Fibroblast of skin of left quadriceps (primary cell): ENCODE measurements at places on chromosomes 11 and 22.

GRCh38 chr22:32336121-32336603 lies 21.5 kb upstream of the RFPL3 start:
- no peak for DNase-seq

- DNase-seq: no peak
Measured at GRCh38 chr11:121544956-121545355, 92.2 kb upstream of the SORL1-AS1 start.

GRCh38 chr22:44309137-44309536 lies 3.6 kb downstream of the SHISAL1 start:
- DNase-seq: peak; percentile 89

GRCh38 chr11:112248201-112248600 lies 12.5 kb downstream of the PLET1 start:
- no peak for DNase-seq

DNA sequence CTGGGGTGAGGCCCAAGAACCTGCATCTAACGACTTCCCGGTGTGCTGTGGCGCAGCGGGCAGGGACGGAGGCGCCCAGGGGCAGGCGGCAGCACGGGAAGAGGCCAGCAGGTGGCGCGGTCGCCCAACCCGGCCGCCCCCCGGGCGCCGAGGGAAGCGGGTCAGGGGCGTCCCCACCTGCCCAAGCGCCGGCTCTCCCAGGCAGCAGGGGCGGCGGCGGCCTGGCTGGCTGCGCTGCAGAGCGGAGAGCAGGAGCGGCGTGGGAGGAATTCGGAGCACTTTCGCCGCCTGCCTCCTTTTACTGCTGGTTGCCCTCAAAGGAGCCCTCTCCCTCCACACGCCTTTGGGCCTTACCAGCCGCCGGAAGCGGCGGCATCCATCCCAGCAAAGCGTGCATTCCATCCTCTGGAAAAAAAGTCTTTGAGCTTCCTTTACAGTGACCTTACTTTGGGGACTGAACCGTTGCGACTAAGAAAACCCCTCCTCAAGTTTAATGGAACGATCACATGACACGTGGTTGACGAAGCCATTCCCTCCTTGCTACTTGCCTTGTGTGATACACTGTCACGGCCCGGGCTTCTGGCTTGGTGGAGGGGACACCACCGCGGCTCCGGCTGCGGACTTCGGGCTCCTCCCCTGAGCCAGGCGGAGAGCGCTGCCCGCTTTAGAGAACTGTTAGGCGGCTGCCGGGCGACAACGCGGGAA lies 106.8 kb upstream of the CLMP start:
- no peak for DNase-seq

DNA sequence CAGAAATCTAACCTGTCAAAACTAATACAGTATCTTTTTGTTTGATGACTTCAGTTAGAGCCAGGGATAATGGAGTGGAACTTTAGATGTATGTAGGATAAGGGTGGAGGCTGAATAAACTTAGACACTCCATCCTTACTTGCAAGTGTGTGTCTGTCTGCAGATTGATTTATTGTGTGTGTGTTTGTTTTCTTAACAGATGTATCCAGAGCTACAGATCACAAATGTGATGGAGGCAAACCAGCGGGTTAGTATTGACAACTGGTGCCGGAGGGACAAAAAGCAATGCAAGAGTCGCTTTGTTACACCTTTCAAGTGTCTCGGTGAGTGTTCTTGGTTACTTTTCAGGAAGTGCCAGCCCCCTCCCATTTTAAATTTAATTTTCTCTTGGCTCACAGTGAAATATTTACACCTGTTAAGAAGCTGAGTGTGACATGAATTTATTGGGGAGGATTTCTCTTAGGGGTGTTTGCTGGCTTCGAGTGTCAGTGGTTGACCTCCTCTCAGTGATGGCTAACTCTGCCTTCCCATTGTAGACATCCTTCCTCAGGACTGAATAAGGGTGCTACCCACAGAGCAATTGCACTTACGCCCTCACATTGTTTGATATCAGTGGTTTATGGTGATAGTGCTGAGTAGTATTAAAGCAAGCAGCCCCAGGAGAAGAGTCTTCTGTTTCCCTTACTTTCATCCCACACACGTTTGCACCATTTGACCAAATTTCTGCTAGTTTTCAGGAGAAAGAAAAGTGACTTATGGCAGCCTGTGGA lies 40.8 kb downstream of the APLP2 start:
- DNase-seq: no peak

- DNase-seq: no peak
Measured at GRCh38 chr11:1889224-1889930, 2.3 kb downstream of the PRR33 start.

GRCh38 chr11:71995726-71996291 lies 2.9 kb upstream of the IL18BP start:
- DNase-seq: no peak

DNA sequence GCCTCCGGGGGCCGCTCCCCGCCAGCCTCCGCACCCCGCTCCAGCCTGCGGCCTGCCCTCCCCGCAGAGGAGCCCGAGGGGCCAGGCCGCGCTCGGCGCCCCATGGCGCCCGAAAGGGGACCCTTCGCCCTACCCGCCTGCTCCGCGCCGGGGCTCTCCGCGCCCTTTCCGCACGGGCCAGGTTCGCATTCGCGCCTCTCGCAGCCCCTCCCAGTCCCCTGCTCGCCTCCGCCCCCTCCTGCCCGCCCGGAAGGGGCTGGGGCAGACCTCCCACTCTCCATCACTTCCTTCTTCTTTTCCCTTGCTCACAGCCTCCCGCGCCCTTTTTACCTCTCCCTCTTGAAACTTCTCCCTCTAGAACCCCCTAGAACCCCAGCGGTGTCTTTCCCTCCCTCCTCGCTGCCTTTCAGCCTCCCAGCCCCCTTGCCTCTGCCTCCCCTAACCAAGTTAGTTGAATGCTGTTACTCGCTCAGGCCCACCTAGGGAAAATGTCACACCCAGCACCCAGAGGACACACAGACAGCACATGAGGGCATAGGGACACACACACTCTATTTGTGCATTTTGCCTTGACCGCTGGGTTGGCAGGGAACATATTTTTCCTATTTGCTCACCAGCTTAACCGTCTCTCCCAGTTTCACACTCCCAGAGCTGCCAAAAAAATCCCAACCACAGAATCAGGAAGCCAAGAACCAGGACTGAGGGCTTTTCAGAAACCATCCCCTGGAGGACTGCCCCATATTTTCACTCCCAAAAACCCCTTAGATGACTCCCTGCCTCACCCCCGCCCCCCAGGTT lies at the start of gene SLC43A3:
Gene SLC43A3 (minus strand): TSS at position 193 of the 798 bp plus-strand sequence. CDS start 949 bp downstream, outside the sequence.
- DNase-seq: peak; percentile 84

DNA sequence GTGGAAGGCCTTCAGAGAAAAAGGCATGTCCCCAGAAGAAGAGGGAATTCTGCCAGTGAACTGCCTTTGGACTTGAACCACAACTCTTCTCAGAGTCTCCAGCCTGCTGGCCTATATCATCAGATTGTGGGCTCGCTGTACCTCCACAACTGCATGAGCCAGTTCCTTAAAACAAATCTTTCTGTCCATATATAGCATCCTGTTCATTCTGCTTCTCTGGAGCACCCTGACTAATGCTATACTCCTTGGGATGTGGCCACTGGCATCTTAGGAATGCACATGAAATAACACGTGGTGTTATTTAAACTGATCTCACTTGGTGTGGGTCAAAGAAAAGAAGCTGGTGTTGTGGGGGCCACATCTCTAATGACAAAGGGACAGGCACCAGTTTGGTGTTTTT lies 58.3 kb upstream of the VSTM5 start:
- DNase-seq: peak; percentile 88

DNA sequence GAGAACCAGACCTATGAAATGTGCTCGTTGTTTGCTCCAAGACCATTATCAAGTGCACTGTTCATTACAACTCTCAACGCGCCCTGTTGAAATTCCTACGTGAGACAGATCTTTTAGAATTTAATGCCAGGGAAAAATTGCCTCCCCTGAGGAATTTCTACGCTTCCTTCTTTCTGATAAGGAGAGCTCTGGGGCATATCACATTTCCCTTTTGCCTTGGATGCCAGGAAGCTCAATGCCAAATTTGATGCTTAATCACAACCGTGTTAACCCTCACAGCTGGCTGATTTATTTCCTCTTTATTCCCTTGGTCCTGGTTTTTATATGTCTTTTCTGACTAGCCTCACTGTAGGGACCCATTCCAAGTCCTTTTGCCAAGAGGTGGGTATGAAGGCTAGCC lies 109.4 kb downstream of the MICAL2 start:
- DNase-seq: no peak

GRCh38 chr11:118659314-118659952 lies 20.0 kb downstream of the TREH start:
- peak; percentile 39 for DNase-seq

DNA sequence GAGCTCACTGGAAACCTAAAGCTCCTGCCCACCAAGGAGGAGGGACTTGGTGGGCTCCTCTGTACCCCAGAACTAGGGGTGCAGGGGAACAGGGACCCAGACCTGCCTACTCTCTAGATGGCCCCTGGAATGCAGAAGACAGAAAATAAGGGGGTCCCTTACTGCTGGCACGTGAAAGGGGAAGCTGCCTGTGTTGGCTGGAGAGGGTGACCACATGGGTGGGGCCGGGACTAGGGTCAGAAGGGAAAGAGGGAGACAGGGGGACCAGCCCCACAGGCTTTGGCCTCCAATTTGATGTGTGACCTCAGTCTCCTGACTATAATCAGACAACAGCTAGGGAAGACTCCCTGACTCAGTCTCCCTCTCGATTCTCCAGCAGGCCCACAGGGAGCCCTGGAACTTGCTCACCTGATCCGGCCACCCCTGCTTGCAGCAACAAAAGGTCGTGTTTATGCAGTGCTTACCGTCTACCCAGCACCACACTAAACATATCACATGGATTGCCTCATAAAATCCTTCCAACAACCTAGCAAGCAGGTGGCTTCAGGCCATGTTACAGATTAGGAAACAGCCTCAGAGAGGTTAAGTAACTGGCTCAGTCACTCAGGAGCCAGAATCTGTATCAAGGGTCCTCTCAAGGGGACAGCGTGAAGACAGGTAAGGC lies 10.2 kb downstream of the ARAP1 start:
- no peak for DNase-seq

DNA sequence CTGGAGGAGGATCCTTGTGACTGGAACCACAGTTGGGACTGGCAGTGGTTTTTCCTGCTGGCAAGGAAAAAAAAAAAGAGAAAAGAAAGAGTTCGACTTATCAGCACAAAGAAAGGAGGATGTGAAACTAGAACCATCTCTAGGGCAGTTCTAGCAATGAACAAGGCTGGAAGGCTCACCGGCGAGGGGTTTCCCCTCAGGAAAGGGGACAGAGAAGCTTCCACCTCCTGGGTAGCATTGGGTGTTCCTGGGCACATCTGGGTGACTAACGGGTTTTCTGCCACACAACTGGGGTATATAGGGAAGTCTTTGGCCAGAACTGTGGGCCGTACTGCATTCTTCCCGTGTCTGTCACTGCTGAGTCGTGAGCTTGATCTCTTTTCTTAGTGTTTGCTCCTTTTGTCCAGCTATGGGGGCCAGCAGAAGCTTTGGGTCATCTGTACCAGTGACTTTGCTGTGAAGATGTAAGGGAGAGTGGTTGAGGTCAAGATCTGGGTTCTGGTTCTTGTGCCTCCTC lies 109.4 kb upstream of the OR4B1 start:
- no peak for DNase-seq

DNA sequence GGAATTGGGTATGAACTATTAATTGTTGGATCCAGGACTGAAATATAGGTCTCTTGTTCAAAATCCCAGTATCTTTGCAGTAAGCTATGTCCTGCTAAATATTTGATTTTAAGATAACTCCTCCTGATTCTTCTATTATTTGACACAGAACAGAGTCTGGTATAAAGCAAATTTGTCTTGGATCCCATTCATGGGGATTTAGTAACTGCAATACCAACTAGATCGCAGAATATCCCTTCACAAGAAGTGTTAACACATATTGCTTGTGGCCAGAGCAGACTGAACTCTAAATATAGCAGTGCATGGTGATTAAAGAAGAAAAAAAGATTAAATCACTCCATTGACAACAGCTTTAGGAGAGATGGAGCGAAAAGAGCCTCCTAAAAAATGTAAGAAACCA lies 68.2 kb upstream of the ARHGAP42 start:
- DNase-seq: no peak

DNA sequence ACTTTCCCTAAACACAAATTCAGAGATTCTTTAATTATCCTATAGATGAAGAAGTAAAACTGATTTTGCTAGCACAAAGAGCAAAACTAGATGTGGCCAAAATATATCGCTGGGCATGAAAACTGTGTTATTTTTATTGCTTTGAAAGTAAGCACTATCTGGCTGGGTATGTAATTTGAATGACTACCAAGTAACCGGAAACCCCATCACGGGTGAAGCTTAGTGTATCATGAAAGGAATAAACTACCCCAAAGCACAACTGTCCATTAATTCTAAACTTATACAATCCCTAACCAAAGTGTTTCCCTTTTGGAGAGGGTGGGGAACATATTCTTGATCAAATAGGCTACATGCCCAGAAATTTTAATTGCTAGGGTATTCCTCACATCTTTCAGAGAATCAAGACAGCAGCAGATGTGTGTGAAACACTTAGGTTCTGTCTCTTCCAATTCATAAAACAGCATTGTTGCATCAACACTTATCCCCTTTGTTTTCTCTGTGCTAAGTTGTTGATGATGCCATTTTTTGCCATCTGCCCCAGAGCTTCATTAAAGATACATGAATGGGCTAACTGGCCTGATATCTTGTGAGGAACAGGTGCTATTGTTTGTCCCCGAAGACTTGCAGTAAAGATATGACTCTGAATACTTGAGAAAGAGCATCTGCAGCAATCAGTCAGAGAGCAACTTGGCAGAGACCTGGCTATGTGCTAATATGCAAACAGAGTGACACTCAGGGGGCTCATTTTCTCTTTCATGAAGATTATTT lies 238.2 kb downstream of the SOX6 start:
- DNase-seq: no peak

GRCh38 chr22:49402169-49402568 lies 425.5 kb downstream of the BRD1 start:
- DNase-seq: no peak

DNA sequence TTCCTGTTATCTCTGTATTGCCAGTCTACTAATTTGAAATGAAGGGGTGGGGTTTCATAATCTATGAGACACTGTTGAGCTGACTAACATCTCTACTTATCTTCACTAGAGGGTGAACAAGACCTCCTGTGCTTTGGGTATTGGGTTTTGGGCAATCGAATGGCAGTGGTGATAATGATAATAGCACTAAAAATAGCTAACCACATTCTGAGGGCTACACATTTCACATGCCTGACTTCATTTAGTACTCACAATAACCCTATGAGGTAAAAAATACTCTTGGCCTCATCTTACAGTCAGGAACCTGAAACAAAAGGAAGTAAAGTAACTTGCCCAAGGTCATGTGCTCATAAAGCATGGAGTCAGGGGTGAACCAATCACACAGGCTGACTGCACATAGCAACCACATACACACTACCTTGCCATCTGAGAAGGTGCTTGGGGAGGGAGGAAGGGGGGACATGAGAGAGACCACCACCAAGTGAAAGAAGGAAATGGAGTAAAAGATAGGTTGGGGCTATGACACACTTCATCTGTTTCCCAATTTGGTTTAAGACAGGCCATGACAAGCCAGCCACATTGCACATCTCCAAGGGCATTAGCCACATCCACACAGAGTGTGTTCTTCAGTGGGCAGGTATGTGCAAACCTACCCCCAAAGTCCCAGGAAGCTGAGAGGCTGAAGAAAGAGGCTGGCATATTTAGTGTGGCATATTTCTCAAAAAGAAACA lies 387.6 kb upstream of the DDI1 start:
- DNase-seq: no peak
